T1000 (cell line): ENCODE measurements at places on chromosomes 2 and 18.

DNA sequence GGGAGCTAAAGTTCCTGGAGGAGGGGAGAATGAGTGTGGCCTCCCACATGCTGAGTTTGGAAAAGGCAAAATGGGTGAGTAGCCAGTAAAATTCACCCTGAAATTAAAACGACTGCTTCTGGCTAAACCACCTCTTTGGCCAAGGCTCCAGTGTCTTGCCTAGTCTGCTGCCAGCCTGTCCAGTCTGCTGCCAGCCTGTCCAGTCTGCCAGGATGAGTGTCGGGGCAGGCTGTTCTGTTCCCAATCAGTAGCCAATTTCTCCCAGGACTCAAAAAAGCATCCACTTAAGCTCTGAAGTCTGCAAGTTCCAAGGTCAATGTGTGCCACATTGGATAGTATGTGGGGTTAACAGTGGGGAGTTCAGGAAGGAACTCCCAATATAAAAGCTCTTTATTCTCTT is 134.6 kb upstream of the KLHL29 start:
- DNase-seq: no peak

DNA sequence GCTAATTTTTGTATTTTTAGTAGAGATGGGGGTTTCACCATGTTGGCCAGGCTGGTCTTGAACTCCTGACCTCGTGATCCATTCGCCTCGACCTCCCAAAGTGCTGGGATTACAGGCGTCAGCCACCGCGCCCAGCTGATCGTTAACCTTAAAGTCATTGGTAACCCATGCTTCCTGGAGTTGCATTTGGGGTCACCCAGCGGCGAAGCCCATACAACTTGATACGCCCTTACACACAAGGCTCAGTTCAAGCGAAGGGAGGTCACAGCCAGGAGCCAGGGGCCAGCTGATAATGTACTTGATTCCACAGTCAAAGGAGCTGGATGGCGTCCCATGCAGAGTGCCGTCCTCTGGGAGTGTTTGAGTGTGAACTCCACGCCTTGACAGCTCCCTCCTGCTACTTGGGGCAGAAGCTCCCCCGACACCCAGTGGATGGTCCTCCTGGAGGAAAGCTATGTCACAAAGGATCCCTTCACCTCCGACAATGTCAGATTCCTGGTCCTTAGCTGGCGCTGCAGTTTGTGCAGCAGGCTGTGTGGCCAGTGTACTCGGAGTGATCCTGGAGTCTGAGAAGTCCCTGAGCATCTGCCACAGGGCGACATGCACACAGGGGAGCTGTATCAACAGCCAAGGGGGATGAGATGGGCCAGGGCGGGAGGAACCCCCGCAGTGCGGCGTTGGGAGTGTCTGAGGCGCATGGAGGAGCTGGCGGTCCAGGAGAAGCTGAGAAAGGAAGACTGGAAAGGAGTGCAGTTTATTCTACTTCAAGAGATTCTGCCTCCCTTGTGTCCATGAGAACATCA is 7.9 kb downstream of the CLHC1 start:
- no peak for DNase-seq

GRCh38 chr18:70431203-70431624 is 142.4 kb downstream of the SOCS6 start:
- DNase-seq: no peak

- no peak for DNase-seq
Measured at GRCh38 chr2:37916512-37917082, 8.5 kb upstream of the RMDN2 start.

DNA sequence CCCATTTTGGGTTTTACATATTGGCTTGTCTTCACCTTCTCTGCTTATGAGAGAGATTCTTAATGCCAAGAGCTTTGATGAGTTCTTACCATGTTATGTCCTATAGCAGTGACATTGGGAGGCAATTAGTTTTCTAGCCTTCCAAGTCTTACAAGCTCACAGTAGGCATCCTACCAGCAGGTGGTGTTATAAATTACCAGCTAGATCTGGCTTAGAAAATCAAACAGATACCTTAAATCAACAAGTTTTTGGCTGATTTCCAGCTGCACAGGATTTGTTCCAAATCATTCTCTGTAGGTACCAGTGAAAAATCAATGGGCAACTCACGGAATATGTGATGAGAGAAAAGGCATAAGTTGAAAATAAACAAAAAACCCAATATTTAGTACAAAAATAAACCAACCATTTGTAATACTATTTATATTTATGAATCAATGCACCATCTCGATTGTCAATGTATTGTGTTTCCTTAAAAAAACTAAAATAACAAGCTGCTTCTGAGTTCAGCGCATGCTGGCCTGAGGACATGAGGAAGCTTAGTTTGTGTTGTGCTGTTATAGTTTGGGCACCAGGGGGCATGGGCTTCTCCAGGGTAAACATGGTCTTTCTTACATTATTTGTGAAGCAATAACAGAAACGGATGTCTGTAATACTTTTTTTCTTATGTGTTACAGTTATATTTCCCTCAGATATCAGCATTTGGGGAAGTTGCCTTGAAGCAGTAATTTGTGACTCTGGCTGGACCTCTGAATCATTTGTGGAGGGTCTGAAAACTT is 34.1 kb upstream of the NXPH2 start:
- no peak for DNase-seq

DNA sequence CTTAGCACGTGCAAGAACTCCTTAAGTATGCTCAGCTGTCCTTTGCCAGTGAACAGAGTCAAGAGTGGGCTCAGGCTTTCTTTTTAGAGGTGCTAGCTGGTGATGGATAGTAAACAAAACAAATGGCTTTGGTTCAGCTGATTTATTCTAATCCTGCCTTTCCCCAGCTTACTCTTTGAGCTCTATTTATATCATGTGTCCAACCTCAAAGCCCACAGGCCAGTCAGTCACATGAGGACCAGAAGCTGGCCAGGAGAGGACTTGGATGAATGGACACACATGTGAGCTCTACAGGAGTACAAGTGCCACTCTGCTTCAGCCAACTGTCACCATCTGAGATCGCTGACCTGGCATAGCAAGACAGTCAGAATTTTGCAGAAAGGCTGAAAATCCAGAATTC is 59.4 kb downstream of the STK39 start:
- DNase-seq: no peak

GRCh38 chr2:96404446-96405373 is 69.1 kb downstream of the NCAPH start:
- DNase-seq: no peak

DNA sequence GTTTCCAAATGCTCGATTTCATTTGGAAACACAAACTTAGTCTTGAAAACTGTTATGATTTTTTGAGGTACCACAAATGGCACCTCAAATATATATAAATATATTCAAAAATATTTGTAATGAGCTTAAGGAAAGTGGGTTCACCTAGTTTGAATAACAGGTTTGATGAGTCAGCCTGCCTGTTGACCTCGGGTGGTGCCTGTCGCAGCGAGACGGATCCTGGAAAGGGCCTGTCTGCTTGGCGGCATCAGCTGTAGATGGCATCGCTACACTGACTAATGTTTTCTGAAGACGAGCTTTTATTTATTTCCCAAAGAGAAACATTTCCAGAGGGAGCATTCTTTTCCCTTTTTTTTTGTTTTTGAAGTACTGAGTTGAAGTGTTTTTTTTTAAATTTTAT is 6.9 kb downstream of the ALLC start:
- no peak for DNase-seq

- DNase-seq: no peak
Measured at GRCh38 chr2:98545591-98545990, 62.7 kb downstream of the COA5 start.

DNA sequence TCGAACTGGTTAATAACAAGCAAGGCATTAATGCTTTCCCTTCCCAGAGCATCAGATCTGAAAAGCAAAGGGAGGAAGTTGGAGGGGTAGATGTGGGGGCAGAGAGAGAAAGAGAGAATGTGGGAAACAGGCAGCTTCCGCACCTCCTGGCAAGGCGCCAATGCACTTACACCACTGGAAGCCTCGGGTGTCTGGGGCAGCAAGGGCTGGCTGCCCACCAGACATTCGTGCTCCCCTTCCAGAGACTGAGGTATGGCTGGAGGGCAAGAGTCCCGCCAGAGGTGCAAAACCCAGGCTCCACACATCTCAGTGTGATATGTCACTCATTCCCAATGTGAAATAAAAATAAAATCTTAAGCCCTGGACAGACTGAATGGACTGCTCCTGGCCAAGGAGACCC is 46.4 kb downstream of the TEX51 start:
- no peak for DNase-seq

DNA sequence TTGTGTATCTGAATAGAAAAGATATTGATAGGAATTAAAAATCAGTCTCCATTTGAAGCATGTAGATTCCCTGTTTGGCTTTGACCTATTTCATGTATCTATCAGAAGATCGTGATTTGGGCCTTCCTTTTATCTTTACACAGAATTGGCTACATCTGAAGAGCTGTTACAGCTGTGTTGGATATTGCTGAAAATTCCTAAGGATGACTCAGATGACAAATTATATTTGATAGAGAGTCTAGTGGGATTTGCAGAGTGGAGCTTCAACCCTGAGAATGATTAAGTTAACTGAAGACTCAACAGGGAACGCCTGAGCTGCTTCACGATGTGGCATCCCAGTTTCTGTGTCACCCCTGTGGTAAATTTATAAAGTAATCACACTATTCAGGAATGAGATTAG is 4.9 kb upstream of the COL3A1 start:
- peak; percentile 1 for DNase-seq

GRCh38 chr2:159711562-159712142 is 654 bp upstream of the MARCHF7 start:
- no peak for DNase-seq

DNA sequence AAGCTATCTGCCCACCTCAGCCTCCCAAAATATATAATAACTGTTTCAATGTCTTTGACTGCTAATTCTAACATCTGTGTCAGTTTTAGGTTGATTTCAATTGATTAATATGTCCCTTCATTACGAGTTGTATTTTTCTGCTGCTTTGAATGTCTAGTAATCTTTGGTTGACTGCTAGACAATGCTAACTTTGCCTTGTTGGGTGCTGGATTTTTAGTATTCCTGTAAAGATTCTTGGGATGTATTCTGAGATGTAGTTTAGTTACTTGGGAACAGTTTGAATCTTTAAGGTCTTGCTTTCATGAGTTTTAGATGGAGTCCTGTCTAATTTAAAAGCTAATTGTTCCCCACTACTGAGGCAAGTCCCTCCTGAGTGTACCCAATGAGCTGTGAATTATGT is 114.4 kb downstream of the TFCP2L1 start:
- no peak for DNase-seq

DNA sequence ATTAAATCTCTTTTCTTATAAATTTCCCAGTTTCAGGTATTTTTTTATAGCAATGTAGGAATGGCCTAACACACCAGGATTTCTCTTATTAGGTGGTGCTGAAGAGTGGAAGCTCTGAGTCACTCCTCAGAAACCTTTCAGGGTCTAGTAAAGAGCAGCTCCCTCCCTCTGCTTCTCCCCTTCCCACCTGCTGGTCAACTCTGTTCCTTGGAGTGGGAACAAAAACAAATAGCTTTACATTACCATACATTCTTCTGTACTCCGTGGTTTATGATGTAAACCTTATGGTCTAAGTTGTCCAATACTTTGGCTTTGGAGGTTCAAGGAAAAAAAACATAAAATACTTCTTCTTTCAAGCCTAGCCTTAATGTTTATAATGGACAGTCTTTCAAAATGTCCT is 2.7 kb upstream of the IL1R1 start:
- no peak for DNase-seq

- DNase-seq: no peak
Measured at GRCh38 chr2:22907330-22907729, 477.6 kb upstream of the KLHL29 start.

- DNase-seq: no peak
Measured at GRCh38 chr2:100185105-100185504, 42.7 kb upstream of the AFF3 start.

GRCh38 chr2:213551526-213551925 is 267.3 kb downstream of the SPAG16 start:
- DNase-seq: no peak

GRCh38 chr2:46241344-46241743 is 55.9 kb upstream of the EPAS1 start:
- no peak for DNase-seq

DNA sequence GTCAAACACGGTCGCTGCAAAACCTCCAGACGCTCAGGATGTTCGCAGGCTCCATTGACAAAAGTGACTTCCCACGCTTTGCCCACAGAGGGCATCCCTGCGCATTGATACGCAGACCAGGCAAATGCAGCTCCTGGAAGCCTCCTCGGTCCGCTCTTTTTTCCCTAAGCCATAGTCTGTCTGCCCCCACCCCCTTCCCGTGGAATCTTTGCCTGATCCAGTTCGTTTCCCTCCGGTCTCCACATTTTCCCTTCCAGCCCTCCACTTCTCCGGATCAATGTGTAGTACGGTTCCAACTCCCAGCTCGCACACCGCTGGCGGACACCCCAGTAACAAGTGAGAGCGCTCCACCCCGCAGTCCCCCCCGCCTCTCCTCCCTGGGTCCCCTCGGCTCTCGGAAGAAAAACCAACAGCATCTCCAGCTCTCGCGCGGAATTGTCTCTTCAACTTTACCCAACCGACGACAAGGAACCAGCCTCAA is at the start of gene DCC:
DCC (plus strand) TSS at position 307 of the 481 bp plus-strand sequence. CDS start 591 bp downstream, outside the sequence.
- peak; percentile 50 for DNase-seq

- DNase-seq: no peak
Measured at GRCh38 chr2:192960945-192961344, 766.2 kb upstream of the TMEFF2 start.

DNA sequence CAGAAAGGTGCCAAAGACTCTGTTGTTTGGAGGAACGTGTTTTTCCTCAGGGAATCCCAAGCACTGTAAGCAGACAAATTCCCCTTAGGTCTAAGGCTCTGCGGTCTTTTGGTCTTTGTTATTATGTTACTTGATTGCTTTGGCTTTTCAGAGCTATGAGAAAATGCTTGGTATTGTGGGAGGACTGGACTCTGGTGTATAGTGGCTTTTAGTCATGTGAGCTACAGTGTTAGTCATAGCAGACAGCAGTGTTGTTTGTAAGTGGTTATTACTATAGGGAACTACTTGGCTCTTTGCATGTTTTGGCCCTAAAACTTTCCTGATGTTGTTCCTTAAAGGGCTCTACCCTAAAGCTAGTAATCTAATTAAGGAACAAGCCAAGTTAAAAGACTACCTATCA is 956.2 kb upstream of the LRATD1 start:
- DNase-seq: peak; percentile 15

DNA sequence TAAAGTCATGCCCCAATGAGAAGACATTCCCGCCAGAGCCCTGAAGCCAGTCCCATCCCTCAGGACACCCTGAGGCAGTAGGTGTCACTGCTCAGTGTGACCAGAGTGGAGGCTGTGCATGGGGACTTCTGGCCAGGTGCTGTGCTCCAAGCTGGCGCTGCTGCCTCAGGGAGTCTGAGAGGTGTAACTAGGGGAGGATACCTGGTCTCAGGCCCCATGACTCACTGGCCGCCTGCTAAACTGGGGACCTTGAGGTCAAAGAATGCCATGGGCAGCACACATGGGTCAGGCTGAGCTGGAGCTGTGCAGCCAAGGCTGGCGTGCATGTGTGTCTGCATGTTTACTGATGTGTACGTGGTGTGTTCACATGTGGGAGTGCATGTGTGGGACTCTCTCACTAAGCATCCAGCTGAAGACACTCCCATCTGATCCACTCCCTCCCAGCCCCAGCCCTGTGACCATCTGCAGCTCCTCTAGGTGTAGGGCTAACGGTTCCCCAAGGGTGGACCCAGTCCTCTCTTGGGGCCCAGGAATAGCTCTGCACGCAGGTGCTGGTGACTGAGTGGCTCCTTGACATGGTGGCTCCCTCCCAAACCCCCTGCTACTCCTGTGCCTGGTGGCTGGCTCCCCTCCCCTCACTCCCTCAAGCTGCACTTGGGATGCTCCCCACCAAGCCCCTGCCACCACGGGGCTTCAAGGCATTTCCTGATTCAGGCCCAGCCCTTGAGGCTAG is 16.5 kb downstream of the HS6ST1 start:
- no peak for DNase-seq
